ENCODE measurements at places on chromosomes 11 and 22. TPM values are rescaled to one million over a fixed set of nuclear protein-coding genes. Genes with fewer than 3 reads are reported as not detected.
A peak's percentile ranks its signal among the peaks of the same experiment; 100 is the strongest.

The LINC01488 gene
- polyA plus RNA-seq = not detected

- DNase-seq = no peak
These were observed 5.8 kb downstream of the SCUBE1 start for GRCh38 chr22:43337385-43337784.

The KRTAP5-7 gene
- 0.18 TPM for polyA plus RNA-seq

GRCh38 chr11:5967708-5968107 is 586 bp downstream of the OR56A5 start:
- no peak for DNase-seq

GRCh38 chr11:36165621-36166397 is 123.4 kb downstream of the COMMD9 start:
- peak; percentile 65 for DNase-seq

- DNase-seq = no peak
These were observed 61.8 kb upstream of the PRODH start for GRCh38 chr22:18997925-18998315.

GRCh38 chr11:78000193-78000592 is 5.7 kb upstream of the INTS4 start:
- DNase-seq = no peak

DNA sequence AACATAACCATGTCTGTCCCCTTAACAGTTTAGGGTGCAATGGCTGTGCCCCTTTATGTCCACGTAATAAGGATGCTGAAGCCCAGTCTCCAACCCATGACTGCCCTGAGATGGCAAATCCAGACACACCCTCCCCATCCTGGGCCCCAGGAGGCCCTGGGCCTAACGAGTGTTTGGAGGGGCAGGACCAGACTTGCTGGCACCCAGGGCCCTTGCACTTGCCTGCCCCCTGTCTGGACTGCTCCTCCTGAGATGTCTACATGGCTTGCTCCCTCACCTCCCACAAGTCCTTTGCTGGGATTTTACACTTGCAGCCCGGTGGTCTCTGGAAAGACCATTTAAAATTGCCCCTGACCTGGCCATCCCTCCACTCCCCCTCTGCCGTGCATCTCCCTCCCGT is 132.2 kb upstream of the NECTIN1 start:
- DNase-seq = no peak

DNA sequence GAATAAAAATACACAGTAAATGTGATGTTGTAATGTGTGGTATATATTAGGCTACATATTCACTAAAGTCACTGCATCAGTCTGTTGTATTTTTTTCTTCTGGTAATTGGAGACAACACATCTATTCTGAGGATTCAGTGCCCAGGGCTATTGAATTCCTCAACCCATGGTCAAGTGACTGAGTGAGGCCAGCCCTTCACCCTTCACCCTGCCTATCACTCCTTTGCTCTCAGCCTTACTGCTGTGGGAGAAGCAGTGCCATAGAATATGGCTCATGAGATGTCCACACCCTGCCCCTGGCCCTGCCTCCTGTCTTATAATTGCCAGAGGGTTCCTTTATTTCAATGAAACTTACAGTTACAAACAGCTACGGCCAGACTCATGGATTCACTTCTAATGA is 295.6 kb downstream of the NTM start:
- DNase-seq = no peak

GRCh38 chr11:64998141-64998540 is 1.4 kb upstream of the BATF2 start:
- no peak for DNase-seq

- peak; percentile 44 for DNase-seq
These were observed 22.8 kb upstream of the HTR3A start for GRCh38 chr11:113952070-113952469.

GRCh38 chr11:96306600-96306932 is 36.4 kb downstream of the MAML2 start:
- no peak for DNase-seq

The PLAAT5 gene
- 0.50 TPM for polyA plus RNA-seq

The CD3G gene
- 0.29 TPM for polyA plus RNA-seq

The SLC6A5 gene
- 0.11 TPM for polyA plus RNA-seq

DNA sequence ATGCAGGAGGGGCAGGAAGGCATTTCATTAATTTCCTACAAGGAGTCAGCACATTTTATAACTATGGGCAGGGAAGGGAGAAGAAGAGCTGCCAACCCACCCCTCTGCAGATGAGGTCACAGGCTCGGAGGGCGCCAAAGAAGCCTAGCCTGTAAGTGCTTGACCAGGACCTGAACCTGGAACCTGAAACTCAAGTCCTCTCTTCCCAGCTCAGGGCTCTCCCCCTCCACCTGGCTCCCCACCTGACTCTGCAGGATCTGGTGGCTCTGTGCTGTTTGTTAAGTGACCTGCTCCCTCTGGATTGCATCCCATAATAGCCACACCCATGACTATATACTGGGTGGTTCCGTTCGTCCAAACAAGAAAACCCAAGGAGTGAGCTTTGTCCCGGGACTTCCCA is 27.3 kb downstream of the SCGB1A1 start:
- DNase-seq = no peak

All from renal pelvis (tissue), 12 donors.